ENCODE measurements at places on chromosomes 2 and 18. TPM values are rescaled to one million over a fixed set of nuclear protein-coding genes. Genes with fewer than 3 reads are reported as not detected.

Gene SERPINB11
- total RNA-seq = not detected

Gene SERPINB12
- total RNA-seq = not detected

Gene STARD7
- 264 TPM for total RNA-seq

Gene DYSF
- total RNA-seq = 68.6 TPM

Gene RAPH1
- total RNA-seq = 29.9 TPM

Gene TTN
- total RNA-seq = 4,653 TPM

Gene PLA2R1
- total RNA-seq = 3.0 TPM

Gene ANKRD30B
- total RNA-seq = 0.06 TPM

Gene ACADL
- 0.65 TPM for total RNA-seq

Gene PARD6G
- 2.1 TPM for total RNA-seq

Gene NT5DC4
- total RNA-seq = not detected

Gene RBM43
- total RNA-seq = 1.7 TPM

Gene KCNE4
- 3.1 TPM for total RNA-seq

DNA sequence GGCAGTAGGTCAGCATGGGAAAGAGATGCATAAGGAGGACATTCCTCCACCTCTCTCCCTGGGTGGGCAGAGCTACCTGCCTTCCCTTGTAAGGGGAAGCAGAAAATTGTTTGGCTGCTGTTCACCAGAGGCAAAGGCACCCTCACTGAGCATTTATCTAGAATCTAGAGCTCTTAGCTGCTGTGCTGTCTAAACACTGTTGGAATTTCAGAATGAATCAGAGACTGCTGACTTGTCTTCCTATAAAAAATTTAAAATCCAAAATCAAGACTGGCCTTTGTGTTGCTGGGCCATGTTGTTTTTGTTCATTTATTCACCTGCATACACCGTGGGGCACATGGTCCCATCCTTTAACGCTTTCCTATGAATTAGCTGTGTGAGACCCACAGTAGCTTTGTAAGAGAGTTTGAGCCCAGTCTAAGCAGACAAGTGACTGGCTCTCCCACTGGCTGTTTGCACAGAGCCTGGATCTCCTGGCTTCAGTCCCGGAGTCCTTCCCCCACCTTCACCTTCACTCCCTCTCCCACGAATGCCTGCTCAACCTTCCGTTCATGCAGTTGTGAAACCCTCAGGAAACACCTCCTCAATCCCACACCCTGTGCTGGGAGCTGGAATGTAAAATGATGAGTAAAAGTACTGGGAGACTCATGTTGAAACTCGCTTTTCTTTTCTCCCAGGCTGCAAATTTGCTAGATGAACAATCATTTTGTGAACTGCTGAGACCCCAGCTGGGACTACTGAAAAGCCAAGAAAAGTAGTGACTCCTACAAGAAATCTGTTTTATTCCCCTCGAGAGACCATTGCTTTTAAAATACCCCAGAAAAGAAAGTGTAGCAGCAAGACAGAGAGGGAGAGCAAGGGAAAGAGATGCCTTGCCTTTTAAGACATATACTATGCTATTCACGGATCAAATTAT, 76.2 kb downstream of the FAM168B start:
- no peaks in the 10 kb centered on the region for H3K36me3 ChIP-seq
- no peaks in the 10 kb centered on the region for H3K4me1 ChIP-seq
- no peaks in the 10 kb centered on the region for H3K27me3 ChIP-seq
- DNase-seq = no peak
- no peak overlapping the region for H3K4me3 ChIP-seq
- H3K27ac ChIP-seq = no peak overlapping the region

DNA sequence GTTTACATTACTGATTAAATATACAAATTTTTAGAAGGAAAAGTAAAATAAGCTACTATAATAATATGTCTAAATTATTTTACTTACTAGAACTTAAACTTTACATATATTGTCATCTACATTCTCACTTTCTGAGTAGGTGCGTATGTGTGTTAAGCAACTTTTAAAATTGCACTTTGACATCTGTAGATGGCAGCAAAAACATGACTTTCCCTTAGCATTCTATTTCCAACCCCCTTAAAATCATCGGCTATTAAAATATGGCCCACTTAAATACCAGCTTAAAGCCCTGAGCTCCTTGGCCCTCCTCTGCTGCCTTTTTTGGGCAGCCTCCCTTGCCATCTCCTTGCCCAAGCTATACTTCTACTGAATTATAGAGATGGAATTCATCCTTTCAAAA, 78.0 kb downstream of the UPP2 start:
- no peaks in the 10 kb centered on the region for H3K36me3 ChIP-seq
- H3K4me1 ChIP-seq = no peaks in the 10 kb centered on the region
- no peak overlapping the region for H3K27ac ChIP-seq

DNA sequence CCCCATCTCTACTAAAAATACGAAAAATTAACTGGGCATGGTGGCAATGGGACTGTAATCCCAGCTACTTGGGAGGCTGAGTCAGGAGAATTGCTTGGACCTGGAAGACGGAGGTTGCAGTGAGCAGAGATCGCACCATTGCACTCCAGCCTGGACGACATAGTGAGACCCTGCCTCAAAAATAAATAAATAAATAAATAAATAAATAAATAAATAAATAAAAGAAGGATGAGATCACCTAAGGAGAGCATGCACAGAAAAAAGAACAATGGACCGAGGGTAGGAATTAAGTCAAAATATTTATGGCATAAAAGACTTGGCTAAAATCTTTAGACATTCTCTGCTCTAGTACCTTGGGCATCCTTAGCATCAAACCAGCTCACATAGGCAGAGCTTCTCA, 8.9 kb upstream of the RBMS1 start:
- no peak overlapping the region for H3K27ac ChIP-seq
- H3K27me3 ChIP-seq = no peaks in the 10 kb centered on the region
- H3K36me3 ChIP-seq = no peaks in the 10 kb centered on the region
- peaks cover 14% of the 10 kb centered on the region for H3K4me1 ChIP-seq

GRCh38 chr2:196915507-196916189, 10.9 kb downstream of the PGAP1 start:
- no peaks in the 10 kb centered on the region for H3K27me3 ChIP-seq
- peaks cover 55% of the 10 kb centered on the region for H3K36me3 ChIP-seq
- no peak for DNase-seq
- H3K4me3 ChIP-seq = no peak overlapping the region
- H3K27ac ChIP-seq = no peak overlapping the region
- no peaks in the 10 kb centered on the region for H3K4me1 ChIP-seq

GRCh38 chr2:120871881-120872620, 136.4 kb downstream of the GLI2 start:
- H3K27me3 ChIP-seq = no peaks in the 10 kb centered on the region
- peaks cover 10% of the 10 kb centered on the region for H3K4me1 ChIP-seq
- peak; percentile 18 for DNase-seq

DNA sequence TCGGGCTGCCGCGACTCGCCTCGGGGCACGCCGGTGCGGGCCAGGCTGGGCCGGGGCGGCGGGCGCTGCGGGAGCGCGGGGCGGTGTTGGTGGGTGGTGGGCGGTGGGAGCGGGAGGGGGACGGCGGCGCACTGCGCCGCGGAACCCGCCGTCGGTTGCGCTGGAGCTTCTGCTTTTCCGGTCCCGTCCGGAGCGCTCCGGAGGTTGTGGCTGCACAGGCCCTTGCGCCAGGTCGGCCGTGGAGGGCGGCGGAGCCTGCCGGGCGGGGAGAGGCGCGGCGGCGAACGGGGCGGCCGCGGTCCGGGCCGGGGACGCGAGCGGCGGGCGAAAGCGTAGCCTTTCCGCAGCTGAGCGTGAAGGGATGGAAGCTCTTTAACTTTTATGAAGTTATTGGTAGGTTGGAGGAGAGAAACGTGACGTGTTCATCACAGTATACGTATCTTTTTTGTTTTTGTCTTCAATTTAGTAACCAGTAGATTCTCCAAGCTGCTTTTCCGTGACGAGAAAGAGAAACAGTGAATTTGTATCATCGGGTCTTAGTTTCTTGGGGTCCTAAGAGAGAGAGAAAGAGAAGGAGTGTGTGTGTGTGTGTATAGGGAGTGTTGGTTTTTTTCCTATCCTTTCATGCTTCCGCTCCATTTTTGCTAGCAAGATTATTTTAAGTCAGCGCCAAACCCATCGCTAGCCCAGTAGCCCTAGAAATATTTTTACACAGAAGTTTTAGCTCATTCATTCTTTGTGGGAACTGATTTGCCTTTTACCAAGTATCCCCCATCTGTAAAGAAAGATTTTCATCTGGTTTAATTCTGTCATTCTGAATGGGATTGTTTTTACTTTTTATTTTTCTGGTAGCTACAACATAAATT, 535 bp downstream of the ATG4B start:
- H3K27me3 ChIP-seq = no peaks in the 10 kb centered on the region
- H3K36me3 ChIP-seq = peaks cover 13% of the 10 kb centered on the region
- peaks cover 51% of the 10 kb centered on the region for H3K4me1 ChIP-seq
- H3K27ac ChIP-seq = peak overlapping the region; percentile 99

GRCh38 chr2:100877555-100877954, 57.6 kb downstream of the NPAS2 start:
- peaks cover 6% of the 10 kb centered on the region for H3K4me1 ChIP-seq
- H3K4me3 ChIP-seq = no peak overlapping the region
- DNase-seq = no peak
- H3K27ac ChIP-seq = peak overlapping the region; percentile 75
- no peaks in the 10 kb centered on the region for H3K27me3 ChIP-seq

DNA sequence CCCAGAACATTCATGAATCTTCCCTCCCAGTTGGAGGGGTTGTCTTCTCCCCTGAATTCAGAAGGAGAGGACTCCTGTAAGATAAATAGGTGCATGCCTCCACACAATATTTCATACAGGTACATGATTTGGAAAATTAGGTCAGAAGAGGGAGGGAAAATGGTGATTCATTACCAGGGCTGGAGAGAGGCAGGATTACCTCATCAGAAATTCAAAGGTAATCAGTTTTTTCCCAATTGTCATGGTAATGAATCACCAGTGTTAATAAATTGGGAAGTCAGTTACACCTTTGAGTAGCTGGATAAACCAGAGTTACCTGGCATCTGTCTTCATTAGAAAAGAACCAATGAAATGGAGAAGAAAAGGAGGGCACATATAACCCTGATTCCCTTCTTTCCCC, 128.5 kb downstream of the EN1 start:
- no peaks in the 10 kb centered on the region for H3K4me1 ChIP-seq
- no peak overlapping the region for H3K27ac ChIP-seq
- H3K36me3 ChIP-seq = no peaks in the 10 kb centered on the region
- DNase-seq = no peak
- H3K4me3 ChIP-seq = no peak overlapping the region
- no peaks in the 10 kb centered on the region for H3K27me3 ChIP-seq

- no peak for DNase-seq
- no peak overlapping the region for H3K4me3 ChIP-seq
- H3K27ac ChIP-seq = no peak overlapping the region
- H3K4me1 ChIP-seq = no peaks in the 10 kb centered on the region
- no peaks in the 10 kb centered on the region for H3K36me3 ChIP-seq
Measured at GRCh38 chr18:79533146-79533545, 137.4 kb downstream of the NFATC1 start.

- H3K36me3 ChIP-seq = no peaks in the 10 kb centered on the region
- peak overlapping the region; percentile 14 for H3K27ac ChIP-seq
- no peak overlapping the region for H3K4me3 ChIP-seq
- no peaks in the 10 kb centered on the region for H3K27me3 ChIP-seq
- H3K4me1 ChIP-seq = no peaks in the 10 kb centered on the region
Measured at GRCh38 chr18:22493940-22494339, 76.2 kb upstream of the CTAGE1 start.

GRCh38 chr2:42086500-42086953, 38.7 kb downstream of the PKDCC start:
- H3K27ac ChIP-seq = no peak overlapping the region
- no peak overlapping the region for H3K4me3 ChIP-seq
- DNase-seq = no peak
- peaks cover 21% of the 10 kb centered on the region for H3K4me1 ChIP-seq
- no peaks in the 10 kb centered on the region for H3K36me3 ChIP-seq
- no peaks in the 10 kb centered on the region for H3K27me3 ChIP-seq

DNA sequence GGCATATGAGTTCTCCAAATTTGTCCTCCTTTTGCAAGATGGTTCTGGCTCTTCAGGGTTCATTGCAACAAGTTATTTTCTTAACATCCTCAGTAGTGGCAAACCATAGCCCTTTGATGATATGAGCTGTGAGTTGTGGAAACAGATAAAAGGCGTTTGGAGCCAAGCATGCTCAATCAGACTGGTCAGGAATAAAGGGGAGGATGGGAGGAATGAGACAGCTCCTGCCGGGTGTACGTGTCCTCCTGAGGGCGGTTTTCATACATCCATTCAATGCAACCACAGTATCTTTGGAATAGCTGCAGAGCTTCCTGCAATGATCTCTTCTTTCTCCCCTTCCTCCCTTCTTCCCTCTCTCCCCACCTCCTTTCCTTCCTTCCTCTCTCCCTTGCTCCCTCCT, 245.8 kb downstream of the GLI2 start:
- no peak overlapping the region for H3K4me3 ChIP-seq
- no peak overlapping the region for H3K27ac ChIP-seq
- H3K27me3 ChIP-seq = no peaks in the 10 kb centered on the region
- no peak for DNase-seq
- H3K36me3 ChIP-seq = no peaks in the 10 kb centered on the region
- H3K4me1 ChIP-seq = no peaks in the 10 kb centered on the region

GRCh38 chr2:3277050-3277747, 100.4 kb downstream of the EIPR1 start:
- no peaks in the 10 kb centered on the region for H3K27me3 ChIP-seq
- no peak overlapping the region for H3K27ac ChIP-seq
- no peak for DNase-seq
- H3K4me3 ChIP-seq = no peak overlapping the region
- no peaks in the 10 kb centered on the region for H3K4me1 ChIP-seq

DNA sequence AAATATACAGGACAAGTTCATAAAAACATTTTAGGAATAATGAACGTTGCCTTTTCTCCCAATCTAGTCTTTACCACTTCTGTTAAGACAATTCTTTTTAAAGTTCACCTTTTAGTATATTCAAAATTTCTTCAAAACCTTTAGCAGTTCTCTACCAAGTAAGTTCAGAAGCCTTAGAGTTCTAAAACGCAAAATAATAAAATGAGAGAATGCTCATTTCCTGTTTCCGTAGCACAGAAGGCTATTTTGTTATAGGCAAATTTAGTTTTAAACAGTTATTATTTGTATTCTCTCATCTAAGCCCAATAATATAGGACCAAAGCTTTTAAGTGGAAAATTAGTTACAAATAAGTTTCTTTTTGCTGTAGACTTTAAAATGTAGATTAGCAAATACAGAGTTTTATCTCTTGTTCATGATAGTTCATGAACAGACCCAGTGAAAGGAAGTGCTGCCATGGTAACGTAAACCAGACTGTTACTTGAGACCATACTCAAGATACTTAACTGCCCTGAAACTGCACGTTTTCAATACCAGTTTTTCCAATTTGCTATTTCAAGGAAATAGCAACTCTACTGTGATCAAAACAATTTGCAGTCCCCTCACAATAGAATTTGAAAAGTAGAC, 173.1 kb upstream of the STON1 start:
- peaks cover 7% of the 10 kb centered on the region for H3K4me1 ChIP-seq
- H3K4me3 ChIP-seq = no peak overlapping the region
- no peak for DNase-seq

DNA sequence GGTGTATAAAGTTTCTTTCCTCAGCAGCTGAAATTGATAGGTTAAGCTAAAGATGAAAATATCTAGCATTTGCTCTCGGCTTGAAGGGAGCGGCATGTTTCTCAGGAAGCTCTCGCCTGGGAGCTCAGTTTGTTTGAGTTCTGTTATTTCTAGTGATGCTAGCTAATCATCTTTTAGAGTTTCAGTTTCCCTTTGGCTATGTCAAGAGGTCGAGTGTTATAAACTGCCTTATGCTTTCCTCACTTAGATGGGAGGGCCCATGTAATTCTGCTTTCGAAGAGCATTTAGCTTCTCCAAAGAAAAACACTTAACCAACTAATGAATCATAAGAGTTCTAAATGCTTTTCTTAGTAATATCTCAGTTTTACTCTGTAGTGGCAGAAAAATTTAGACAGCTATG, 33.6 kb downstream of the PLCL1 start:
- H3K4me1 ChIP-seq = peaks cover 3% of the 10 kb centered on the region
- H3K27me3 ChIP-seq = no peaks in the 10 kb centered on the region
- H3K4me3 ChIP-seq = no peak overlapping the region
- peak overlapping the region; percentile 67 for H3K27ac ChIP-seq
- H3K36me3 ChIP-seq = no peaks in the 10 kb centered on the region
- no peak for DNase-seq
